Omental fat pad (tissue), 4 donors: ENCODE measurements at places on chromosomes 7 and 10. TPM values are rescaled to one million over a fixed set of nuclear protein-coding genes. Genes with fewer than 3 reads are reported as not detected.
A peak's percentile ranks its signal among the peaks of the same experiment; 100 is the strongest.

DNA sequence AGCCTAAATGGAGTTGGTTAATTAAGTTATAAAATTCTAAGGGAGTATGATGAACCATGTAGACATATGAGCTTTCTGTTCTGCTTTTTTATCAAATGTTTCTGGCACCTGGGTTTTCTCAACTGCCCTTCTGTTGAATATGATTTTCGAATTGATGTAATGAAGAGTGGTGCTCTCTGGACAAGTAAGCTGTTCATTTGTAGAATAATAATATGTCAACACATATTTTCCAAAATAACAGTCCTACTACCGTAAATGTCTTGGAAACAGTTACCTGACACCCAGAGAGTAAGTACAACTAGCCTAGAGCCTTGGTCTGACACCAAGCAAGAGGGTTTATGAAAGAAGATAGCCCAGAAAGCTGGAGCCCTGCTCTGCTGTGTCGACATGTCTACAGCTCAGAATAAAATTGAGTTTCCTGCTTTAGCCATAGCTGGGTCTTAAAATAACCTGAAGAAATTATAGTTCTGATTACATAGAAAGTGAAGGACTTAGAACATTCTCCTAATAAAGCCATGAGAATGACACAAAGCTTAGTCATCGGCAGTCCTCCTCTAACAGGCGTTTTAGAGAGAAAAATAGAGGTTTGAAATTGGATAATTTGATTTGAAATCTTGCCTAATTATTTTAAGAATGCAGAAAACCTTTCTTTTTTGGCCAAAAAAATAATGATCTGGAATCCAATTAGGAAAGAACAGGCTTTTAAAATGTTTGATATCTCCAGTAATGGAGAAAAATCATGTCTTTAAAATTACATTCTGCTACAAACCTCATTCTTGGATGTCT lies 25.1 kb downstream of the HDAC9 start:
- DNase-seq = no peak

GRCh38 chr10:92914478-92915325 lies 66.4 kb downstream of the EXOC6 start:
- no peak for DNase-seq

DNA sequence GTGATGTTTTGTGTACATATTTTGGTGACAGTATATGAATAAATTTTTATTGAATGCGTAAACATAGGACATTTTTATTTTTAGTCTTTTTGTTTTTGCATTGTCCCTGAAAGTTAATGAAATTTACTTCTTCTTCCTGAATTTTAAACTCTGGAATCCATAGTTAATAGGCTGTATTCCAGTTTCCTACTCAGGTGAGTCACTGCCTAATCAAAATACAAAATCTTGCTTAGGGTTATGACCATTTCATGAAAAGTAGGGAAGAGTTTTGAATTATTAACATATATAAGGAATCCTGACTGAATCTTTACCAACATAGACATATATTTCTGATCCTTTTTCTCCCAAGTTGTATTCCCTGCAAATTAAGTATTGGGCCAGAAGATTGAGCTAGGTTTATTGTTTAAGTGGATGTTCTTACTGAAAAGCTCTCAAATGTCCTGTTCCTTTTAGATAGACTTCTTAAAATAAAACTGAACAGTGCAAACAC lies 2.6 kb downstream of the CREM start:
- DNase-seq = no peak

- DNase-seq = no peak
Observed at GRCh38 chr7:28008171-28008570, 172.4 kb downstream of the JAZF1 start.

DNA sequence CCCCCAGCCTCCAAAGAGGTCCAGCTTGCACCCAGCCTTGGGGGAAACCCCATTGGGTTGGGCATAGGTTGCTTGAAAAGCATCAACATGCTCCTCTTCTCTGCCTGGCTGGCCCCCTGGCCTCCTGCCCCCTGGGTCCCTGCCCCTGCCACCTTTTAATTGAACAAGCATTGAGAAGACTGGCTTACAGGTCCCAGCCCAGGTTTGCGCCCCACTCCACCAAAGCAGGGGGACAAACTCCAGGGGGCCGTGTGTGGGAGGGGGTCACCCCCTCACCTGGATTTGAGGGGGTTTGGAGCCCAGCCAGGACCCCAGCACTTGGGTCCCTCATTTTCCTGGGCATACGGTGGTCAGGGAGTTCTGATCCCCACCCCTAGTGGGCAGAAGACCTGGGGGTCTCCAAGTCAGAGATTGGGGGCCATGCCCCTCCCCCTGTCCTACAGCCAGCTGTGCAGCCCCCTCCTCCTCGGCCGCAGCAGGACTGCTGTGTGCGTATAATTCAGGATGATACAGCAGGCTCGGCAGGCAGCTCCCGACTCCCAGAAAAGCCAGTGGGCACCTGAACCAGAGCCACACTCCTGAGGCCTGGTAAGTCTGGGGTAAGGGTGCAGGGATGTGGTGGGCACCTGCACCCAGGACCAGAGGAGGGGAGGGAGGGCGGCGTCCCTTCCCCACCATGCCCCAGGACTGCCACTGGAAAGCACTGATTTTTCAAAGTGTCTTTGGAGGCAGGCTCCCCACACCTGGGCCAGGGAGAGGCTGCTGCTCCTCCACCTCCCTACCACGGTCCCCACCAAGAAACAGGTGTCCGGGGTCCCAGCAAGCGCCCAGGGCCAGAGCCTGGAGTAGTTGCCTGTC lies 1.7 kb downstream of the ELFN1 start:
- DNase-seq = peak; percentile 8

GRCh38 chr10:108684431-108684830 lies 1238.9 kb downstream of the XPNPEP1 start:
- no peak for DNase-seq

DNA sequence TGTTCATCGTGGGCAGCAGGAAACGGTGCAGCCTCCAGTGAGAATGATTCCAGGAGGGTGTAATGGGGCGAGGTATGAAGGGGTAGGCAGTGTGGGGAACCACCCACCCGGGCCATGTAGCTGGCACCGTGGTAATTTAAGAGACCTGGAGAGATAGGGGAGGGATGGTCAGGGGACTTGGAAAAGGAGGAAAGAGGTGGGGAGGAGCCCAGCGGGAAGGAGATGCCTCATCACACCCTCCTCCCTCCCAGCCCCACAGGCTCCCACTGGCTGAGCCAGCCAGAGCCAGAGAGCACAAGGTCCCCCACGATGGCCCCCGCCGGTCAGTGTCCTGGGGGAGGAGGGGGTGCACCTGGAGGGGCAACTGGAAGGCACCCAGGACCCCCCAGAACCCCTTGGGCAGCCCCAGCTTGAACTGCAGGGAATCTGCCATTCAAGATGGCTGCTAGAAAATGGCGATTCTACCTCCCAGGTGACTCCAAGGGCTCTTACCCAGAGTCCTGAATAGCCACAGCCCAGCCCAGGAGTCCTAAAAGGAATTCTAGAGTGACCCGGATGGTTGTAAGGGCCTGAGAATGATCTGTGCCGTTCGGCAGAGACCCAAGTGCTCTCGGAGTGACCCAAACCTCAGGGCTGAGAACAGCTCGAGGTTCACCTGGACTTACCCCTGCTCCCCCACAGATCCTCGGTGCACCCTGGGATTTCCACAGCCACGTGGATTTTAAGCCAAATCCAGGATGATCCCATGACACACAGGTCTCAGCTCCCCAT lies 28.8 kb downstream of the CALML3 start:
- DNase-seq = no peak

- DNase-seq = no peak
Observed at GRCh38 chr10:52668024-52668423, 104.6 kb downstream of the MBL2 start.

- peak; percentile 89 for DNase-seq
Observed at GRCh38 chr10:34638406-34639054, 176.6 kb downstream of the PARD3 start.

GRCh38 chr10:93579089-93579488 lies 12.6 kb downstream of the FFAR4 start:
- DNase-seq = no peak

- DNase-seq = no peak
Observed at GRCh38 chr7:133563251-133563650, 310.4 kb downstream of the EXOC4 start.

DNA sequence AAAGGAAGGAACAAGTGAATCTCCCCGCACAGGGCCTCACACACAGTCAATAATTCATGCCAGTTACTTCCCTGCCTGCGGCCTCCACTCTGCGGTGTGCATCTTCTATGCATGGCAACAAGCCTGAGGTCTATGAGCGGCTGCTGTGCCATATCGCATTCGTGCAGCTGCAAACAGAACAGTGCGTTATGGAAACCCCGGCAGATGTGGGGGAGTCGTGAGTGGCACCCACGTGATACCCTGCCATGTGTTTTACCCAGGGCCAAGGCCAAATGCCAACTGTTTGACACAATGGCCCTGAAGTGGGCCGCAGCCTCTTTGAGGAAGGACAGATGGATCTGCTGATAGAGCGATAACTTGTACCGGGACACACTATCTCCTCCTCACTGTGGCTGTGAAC lies 13.4 kb downstream of the TNS3 start:
- DNase-seq = no peak

DNA sequence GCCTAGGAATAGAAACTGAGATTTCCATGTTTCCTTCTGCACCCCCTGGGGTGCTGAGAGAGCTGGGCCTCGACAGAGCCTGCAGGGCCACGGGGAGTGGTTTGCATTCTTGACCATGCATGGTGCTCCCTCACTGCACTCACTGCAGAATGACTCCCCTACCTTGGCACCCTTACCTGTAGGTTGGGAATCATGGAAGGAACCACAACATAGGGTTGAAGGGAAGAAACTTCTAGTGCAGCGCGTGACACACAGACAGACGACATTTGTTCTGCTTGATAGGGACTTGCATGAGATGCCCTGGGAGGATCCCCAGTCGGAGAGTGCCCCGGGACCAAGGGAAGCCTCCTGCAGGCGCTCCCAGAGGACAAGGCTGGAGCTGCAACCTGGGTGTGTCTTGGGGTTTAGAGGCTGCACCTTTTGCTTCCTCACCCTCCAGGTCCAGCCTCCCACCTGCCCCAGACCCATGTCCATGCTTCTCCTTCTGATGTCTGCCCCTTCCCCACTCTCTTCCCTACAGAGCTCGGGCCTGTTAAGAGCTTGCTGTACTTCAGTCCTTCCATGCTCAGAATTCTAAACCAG lies 245.2 kb downstream of the ABCA13 start:
- DNase-seq = no peak

- no peak for DNase-seq
Observed at GRCh38 chr7:162632-163297, 29.6 kb upstream of the FAM20C start.

GRCh38 chr7:6026011-6026819 lies 5.0 kb upstream of the ANKRD61 start:
- no peak for DNase-seq

GRCh38 chr7:29619848-29620555 lies 56.4 kb downstream of the PRR15 start:
- DNase-seq = no peak

GRCh38 chr7:19619122-19619521 lies 89.7 kb downstream of the POLR1F start:
- DNase-seq = no peak

DNA sequence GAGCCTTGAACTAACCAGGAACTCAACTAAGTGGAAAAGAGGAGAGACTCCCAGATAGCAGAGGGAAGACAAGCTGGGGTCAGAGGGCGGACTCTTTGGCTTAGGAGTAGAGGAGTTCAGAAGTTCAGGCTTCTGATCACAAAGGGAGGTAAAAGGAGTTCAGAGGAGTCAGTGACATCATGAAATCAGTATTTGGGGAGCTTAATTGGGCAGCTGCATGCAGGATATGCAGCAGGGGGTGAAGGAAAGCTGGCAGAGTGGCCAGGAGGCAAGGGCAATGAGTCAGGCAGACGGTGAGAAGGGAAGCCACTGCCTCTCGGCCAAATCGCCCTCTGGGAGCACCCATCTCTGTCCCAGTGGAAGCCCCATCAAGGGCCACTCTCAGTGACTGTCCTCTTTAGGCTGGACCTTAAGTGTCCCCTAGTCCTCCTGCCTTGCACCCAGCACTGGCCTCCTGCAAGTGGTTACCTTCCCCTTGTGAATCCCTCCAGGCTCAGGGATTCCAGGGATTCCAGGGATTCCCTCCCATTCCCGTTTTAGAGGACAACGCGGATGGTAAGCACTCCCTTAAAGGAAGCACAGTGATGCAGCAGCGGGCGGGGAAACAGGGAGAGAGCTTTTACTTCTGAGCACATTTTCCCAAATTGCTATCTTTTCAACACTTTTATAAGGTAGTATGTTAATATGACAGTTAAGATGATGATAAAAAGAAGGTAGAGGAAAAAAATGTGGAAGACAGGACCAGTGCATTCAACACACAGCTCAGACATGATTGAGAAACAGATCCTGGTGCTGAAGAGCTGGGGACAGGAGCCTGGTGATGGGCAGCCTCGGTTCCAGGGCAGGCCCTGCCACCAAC lies 72.6 kb downstream of the KCNMA1 start:
- no peak for DNase-seq

- no peak for DNase-seq
Observed at GRCh38 chr7:138161600-138162081, 85.4 kb downstream of the AKR1D1 start.

GRCh38 chr7:156667110-156667426 lies 26.5 kb downstream of the RNF32 start:
- DNase-seq = no peak

DNA sequence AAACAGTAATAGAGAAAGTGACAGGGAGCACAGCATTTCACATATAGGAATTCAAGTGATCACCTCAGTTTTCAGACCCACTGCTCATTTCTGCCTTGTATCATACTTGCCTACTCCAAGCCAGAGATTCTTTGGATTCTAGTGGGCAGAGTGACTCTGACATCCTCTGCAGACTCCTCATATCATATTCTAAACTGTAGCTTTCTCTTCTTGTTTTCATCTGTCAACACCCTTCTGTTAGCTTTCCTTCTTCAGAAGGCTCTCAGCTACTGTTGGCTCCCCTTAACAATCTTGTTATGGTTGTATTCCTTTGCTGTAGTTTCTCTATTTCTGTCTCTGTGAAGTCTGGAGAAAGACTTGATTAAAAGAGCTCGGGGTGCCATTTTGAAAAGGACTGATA lies 120.5 kb downstream of the CTNNA3 start:
- DNase-seq = no peak

- DNase-seq = no peak
Observed at GRCh38 chr7:100914208-100914878, 18.7 kb upstream of the ACHE start.

GRCh38 chr7:9719303-9719702 lies 1254.4 kb upstream of the PHF14 start:
- DNase-seq = no peak

DNA sequence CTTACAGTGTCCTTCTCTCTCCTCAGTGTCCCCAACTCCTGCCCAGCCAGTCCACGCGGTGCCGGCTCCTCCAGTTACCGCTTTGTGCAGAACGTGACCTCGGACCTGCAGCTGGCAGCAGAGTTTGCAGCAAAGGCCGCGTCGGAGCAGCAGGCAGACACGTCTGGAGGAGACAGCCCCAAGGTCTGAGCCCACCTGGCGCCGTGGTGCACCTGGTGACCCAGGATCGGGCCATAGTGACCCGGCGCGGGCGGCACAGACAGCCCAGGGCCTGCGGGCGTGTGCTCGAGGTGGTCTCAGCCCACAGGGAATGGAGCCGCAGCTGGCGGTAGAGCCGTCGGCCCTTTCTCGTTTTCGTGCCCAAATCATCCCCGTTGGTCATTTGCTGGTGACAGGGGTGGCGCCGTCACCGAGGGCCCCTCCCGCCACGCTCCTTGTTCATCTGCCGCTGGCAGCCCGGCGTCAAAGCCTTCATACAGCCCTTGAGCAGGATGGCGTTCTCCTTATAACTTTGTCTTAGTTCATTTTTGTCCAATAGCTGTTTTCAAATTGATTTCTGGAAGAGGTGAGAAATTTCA lies 20.9 kb upstream of the AP5Z1 start:
- DNase-seq = no peak

CHST15 gene
- total RNA-seq = 56.7 TPM

ZPBP gene
- total RNA-seq = not detected

ZNF503 gene
- 8.9 TPM for total RNA-seq

MYH16 gene
- not detected for total RNA-seq

TCF7L2 gene
- 30.6 TPM for total RNA-seq

EPO gene
- not detected for total RNA-seq

STEAP1B gene
- total RNA-seq = 1.3 TPM

HYAL4 gene
- not detected for total RNA-seq
